ENCODE measurements at places on chromosomes 16 and 17.
A peak's percentile ranks its signal among the peaks of the same experiment; 100 is the strongest.

DNA sequence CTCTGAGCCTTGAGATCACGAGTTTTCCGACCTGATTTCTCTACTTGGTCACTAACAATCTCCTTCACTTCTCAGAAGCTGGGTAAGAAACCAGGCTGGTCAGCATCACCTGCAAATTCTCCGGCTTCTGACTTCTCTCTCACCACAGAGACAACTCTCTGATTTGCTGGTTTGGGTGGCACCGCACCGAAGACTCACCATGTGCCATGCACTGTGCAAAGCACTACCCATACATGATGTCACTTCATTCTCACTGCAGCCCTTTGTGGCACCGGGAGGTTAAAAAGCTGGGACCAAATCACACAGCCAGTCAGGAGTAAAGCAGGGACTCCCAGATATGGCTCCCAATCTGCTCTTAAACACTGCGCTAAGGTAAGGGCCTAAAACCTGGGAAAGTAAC is 647 bp downstream of the VAC14 start:
- no peak for DNase-seq

DNA sequence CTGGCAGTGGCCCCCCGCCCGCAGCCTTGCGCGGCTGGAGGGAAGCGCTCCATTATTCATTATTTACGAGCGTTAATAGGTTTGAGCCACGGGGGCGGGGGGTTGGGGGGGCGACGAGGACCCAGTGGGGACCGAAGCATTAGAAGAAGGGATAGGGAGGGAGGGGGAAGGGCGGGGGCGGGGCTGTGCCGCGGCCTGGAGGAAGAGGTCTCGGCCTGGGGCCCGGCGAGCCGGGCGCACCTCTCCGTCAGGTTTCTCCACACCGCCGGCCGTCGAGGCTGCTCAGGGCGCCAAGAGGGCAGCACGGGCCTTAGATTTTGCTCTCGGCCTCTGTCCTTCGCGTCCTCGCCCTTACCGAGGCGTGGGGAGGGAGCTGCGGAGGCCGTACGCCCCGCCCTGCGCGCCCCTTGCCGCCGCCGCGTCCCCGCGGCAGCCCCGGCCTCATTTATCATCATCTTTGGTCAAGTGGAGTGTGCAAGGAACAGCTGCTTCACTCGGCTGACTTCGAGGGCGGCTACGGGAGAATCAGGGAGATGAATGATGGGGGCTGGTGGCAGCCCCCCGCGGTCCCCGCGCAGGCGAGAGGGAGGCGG is 54.2 kb downstream of the SREBF1 start:
- DNase-seq, result peak; percentile 60

DNA sequence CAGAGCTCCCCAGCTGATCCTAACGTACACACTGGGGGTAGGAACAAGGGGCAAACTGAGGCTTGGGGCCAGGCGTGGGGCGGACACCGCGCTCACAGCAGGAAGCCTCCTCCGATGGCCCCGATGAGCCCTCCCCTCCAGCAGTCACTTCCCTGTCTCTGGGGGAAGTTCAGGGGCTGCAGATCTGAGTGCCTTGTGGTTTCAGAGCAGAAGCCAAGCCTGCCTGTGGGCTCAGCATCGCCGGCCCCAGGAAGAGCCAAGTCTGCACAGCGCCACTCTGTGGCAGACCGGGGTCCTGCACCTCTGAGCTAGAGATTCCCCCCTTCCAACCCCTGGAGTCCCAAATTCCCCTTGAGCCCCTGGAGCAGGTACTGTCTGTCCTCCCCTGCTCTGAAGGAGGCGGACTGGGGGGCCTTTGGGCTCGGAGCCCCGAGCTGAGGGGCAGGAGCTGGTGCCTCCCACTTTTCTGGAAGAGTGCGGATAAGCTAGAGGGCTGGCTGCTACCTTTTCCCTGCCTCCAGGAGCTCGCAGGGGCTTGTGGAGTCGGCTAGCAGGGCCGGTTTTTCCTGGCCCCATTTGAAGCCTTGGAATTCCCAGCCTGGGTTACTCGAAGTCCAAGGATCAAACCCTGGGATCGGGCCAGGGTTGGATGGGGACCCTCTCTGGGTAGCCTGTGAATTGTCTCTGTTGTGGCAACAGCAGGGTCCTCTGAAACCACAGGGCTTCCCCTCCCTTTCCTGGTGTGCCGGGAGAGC is 2.9 kb downstream of the GSE1 start:
- peak; percentile 92 for DNase-seq

GRCh38 chr16:9850817-9851216 is 331.4 kb downstream of the GRIN2A start:
- DNase-seq, result no peak

GRCh38 chr16:7596308-7596707 is 263.7 kb downstream of the RBFOX1 start:
- no peak for DNase-seq

All from HAP-1 (cell line).